ENCODE measurements at places on chromosomes 1 and 21.
A peak's percentile ranks its signal among the peaks of the same experiment; 100 is the strongest.

- DNase-seq = no peak
These were observed 10.3 kb upstream of the LMNA start for GRCh38 chr1:156104065-156104810.

- peak; percentile 84 for DNase-seq
These were observed 95.6 kb upstream of the KCNK1 start for GRCh38 chr1:233518344-233518743.

- no peak for DNase-seq
These were observed 35.5 kb upstream of the HHAT start for GRCh38 chr1:210293171-210293607.

- DNase-seq = no peak
These were observed 43.2 kb upstream of the FMO2 start for GRCh38 chr1:171141688-171142415.

GRCh38 chr1:243663651-243664050 is 186.4 kb downstream of the AKT3 start:
- DNase-seq = no peak

GRCh38 chr1:197017558-197018146 is 40.3 kb downstream of the CFHR5 start:
- peak; percentile 97 for DNase-seq

DNA sequence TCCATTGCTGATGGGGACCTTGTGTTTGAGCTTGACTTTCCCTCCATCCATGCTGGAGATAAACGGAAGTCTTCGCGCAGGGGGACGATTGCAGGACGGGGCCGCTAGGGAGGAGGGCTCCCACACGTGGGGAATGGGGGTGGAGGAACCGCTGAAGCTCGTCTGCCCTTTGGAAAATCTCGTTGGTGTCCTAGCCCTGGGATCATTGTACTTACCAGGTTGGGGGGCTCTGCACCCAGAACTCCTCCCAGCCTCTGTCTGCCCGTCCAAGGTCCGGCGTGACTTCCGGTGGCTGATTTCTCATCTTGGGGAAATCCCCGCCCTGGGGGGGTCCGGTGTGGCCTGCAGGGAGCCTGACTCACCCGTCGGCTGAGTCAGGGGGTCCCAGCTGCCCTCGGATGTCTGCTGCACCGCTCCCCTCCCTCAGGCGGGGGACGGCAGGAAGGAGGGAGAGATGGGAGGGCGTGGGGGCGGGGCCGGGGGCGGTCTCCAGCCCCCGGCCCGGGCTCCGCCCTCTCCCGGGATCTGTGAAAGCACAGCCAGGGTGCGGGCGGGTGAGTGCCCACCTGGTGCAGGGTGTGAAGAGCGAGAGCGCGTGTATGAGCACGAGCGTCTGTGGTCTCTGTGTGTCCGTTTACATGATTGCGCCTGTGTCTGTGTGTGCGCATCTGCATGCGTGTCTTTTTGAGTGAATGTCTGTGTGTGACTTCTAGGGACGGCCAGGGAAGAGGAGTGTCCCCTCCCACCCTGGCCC is 35.8 kb downstream of the PIK3CD start:
- peak; percentile 73 for DNase-seq

GRCh38 chr1:40768146-40768990 is 15.2 kb upstream of the KCNQ4 start:
- no peak for DNase-seq

DNA sequence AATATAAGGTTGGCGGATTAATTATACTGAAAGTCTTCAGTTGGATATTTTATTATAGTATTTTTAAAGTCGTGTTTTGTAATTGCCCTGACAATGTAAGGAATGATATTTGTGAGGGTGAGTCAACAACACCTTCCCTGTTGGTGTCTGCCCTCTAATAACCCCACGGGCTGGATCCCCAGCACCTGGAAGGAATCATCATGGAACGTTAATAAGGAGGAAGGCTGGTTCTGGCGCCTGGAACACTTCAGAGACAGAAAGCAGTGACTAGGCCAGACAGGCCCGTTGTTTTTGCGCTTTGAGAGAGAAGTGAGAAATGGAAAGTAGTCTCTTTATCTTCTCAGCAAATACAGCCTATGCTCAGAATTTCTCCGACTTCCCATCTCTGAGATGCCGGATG is 31.6 kb downstream of the TEX35 start:
- DNase-seq = no peak

DNA sequence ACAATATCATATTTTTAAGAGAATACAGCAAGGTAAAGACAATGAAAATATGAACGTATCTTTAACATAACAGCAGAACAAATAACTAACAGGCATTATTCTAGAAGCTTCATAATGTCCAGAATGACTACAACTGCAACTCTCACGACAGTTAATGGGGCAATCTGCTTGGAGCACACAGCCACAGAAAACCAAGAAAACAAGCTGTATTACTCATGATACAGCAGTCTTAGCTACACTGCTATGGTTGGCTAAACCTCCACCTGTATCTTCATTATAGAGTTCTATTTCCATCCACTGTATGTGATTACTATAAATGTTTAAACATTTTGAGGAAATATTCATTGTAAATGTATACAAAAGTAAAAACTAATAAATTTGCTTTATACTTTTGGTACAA is 139.9 kb downstream of the DPYD start:
- DNase-seq = no peak

GRCh38 chr1:182861994-182862393 is 22.8 kb downstream of the DHX9 start:
- peak; percentile 33 for DNase-seq

DNA sequence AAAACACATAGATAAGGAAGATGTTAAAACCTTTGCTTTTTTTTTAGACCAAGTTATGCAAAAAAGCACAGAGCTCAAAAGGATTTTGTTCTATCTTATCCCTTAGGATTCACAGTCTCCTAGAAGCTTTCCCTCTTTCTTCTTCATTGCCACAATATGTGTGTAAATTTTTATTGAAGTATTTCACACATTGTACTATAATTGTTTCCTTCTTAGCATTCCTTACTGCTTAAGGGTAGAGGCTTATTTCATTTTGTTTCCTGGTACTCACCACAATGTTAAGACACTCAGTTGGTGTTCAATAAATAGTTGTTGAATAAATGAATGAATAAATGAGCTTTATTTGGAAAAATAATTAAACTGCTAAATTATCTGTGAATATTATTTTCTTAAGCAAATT is 29.9 kb upstream of the SLC19A2 start:
- no peak for DNase-seq

- DNase-seq = no peak
These were observed 115.4 kb downstream of the DMRTB1 start for GRCh38 chr1:53574621-53575020.

GRCh38 chr1:196407358-196408051 is 200.7 kb downstream of the KCNT2 start:
- no peak for DNase-seq

GRCh38 chr1:114338191-114338890 is 172.7 kb downstream of the TRIM33 start:
- no peak for DNase-seq

GRCh38 chr1:41687007-41687406 is 202.5 kb upstream of the EDN2 start:
- no peak for DNase-seq

- DNase-seq = peak; percentile 27
These were observed 3.7 kb downstream of the NES start for GRCh38 chr1:156673387-156674121.

DNA sequence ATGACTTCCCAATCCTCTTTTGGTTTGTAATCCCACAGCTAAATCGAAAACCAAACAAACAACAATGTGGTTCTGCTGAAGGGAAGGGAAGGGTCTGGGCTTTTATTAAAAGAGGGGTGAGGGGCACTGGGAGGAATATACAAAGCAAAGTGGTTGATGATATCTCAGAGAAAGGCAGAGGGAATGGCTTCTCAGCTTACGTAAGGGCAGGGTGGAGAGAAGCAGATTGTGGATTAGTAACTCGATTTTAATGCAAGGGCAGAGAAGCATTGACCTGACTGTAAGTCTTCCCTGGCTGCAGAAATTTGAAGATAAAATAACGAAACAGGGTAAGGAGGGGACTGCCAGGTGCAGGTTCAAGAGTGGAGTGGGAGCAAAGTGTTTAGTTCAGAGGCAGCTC is 438.2 kb upstream of the LRRC7 start:
- no peak for DNase-seq

DNA sequence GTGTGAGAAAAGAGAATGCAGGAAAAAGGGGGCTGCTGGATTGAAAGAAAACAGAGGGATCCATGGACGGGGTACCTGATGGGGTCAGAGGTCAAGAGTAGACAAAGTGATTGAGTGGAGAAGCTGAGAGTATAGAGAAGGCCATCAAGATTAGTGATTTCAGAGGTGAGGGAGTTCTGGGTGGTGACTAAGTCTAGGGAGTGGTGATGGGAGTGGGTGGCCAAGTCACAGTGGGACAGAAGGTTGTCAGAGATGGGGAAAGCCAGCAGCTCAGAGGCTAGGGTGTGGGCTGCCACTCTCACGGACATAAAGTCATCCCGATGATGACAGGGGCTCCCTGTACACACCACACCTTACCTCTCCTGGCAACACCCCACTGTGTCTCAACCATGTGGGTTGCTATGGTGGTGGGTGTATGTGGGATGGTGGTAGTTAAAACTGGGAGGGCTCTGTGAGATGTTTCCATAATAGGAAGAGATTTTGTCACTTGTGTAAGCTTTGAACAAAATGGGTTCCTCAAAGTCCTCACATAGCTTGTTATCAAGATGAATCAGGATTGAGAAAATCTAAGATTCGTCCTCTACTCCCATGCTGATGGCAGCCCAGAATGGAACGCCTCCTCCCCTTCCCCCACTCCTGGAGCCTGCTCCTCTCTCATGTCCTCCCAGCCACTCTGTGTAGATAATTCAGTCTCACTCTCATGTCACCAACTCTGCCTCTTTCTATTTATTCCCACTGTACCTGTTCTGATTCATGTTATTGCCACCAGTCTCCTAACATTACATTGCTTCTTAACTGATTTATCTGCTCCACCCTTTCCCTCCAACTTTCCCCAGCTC is 20.3 kb upstream of the CSF1 start:
- peak; percentile 35 for DNase-seq

DNA sequence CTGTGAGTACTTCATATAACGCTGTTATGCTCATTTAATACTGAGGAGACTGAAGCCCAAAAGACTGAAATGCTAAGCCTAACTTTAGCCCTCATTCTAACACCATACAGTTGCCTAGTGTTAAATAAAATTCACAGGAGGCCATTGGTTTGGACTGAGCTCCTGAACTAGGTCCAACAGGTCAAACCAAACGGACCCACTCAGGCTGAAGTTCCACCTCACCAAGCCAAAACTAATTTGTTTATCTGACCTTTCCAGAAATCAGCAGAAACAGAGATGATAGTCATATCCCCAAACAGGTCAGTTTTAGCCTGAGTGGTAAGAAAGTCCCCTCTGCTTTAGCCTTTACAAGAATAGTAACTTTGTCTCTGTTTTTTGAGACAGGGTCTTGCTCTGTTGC is 311.3 kb upstream of the ZP4 start:
- no peak for DNase-seq

- no peak for DNase-seq
These were observed 130.7 kb upstream of the BMP8A start for GRCh38 chr1:39360731-39361130.

GRCh38 chr1:101431956-101432510 is 195.2 kb downstream of the S1PR1 start:
- no peak for DNase-seq

GRCh38 chr1:223225061-223225460 is 82.0 kb upstream of the TLR5 start:
- DNase-seq = no peak

GRCh38 chr1:21901473-21901847 is 35.6 kb downstream of the HSPG2 start:
- DNase-seq = no peak

DNA sequence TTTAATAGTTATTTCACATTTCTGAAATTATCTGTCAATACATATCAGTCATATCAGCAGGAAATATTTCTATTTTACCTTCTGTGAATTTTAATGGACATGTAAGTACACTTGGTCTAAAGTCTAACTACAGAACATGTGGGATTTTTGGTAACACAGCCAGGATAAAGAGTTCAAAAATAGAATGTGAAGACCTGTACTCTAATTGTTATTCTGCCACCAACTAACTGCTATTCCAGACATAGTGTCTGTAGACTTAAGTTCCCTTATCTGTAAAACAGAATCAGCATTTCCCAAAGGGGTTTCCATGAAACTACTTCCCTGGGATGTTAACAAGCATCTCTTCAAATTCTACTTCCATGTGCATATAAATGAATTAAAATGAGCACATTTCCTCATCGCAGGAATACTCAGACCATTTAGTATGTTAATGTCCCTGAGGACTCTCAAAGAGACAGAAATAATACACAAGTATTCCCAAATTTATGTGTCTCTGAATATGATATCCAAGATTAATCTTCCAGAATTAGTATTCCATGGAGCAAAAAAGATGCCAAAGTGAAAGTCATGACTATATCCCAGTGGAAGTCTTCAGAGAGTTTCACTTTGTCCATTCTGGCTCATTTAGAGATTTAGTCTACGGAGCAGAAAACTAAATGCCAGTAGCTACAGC is 325.6 kb downstream of the NEGR1 start:
- no peak for DNase-seq

GRCh38 chr21:10627316-10627863 is 106.0 kb downstream of the TPTE start:
- DNase-seq = no peak

GRCh38 chr1:168974117-168974516 is 132.4 kb upstream of the ATP1B1 start:
- DNase-seq = no peak

GRCh38 chr1:45828841-45829240 is 25.4 kb downstream of the MAST2 start:
- DNase-seq = no peak

DNA sequence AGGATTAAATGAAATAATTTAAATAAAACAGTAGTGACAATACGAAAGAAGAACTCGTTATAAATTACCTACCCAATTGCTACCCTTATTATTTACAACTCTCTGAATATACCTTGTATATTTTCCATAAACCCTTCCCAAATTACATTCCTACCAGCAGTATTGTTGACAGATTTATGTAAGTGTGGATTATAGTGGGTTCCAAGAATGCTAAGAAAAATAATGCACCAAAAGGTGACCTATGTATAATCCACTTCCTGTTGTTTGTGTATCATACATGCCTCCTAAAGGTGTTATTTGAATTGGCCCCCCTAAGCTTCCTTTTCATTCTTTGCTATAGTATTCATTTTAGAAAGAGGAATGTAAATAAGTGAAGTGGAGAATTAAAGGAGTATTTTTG is 33.2 kb upstream of the CXADR start:
- DNase-seq = no peak

DNA sequence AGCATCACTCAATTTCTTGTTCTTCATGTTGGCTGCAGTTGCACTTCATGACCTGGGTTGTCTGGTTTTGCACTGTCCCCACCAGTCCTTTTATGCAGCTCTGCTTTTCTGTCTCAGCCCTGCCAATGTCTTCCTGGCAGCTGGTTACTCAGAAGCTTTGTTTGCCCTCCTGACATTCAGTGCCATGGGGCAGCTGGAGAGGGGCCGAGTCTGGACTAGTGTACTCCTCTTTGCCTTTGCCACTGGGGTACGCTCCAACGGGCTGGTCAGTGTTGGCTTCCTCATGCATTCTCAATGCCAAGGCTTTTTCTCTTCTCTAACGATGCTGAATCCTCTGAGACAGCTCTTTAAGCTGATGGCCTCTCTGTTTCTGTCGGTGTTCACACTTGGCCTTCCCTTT is 6.6 kb downstream of the PIGV start:
- DNase-seq = no peak
